Activated CD4-positive, CD25-positive, alpha-beta regulatory T cell (primary cell): ENCODE measurements at places on chromosomes 7 and 10.

DNA sequence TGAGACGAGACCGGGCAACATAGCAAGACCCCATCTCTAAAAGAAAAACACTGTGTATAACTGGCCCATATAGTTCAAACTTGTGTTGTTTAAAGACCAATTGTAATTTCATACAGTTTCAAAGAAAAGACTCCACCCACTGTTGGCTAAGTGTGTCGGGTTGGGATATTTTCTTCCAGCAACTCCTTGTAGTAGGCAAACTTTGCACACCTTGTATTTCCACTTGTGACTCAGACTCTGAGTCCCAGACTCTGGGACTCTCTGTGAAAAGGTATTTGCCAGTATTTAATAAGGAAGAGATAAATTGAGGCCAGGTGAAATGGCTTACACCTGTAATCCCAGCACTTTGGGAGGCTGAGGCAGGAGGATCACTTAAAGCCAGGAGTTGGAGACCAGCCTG is 29.3 kb upstream of the RHBDD2 start:
- no peak for DNase-seq

GRCh38 chr7:118657391-118658005 is 433.0 kb downstream of the ANKRD7 start:
- DNase-seq = no peak

DNA sequence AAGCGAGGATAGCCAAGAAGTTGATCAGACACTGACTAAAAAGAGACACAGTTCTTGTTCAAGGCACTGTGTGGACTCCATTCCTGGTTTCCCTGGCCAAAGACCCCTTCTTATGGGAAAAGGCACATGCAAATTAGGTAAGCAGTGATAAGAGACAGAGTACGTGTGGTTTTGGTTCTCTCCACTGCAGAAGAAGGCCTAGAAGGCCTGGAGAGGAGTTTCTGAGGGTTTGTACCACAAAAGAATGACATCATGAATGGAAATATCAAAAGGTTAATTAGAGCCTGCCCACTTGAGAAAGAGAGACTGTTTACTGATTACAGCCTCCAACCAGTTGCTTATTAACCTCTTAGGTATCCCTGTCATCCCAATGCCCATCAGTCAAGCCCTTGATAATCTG is 137.5 kb downstream of the ZNF365 start:
- DNase-seq = no peak

GRCh38 chr7:18916826-18917225 is 200.6 kb downstream of the TWIST1 start:
- DNase-seq = no peak

DNA sequence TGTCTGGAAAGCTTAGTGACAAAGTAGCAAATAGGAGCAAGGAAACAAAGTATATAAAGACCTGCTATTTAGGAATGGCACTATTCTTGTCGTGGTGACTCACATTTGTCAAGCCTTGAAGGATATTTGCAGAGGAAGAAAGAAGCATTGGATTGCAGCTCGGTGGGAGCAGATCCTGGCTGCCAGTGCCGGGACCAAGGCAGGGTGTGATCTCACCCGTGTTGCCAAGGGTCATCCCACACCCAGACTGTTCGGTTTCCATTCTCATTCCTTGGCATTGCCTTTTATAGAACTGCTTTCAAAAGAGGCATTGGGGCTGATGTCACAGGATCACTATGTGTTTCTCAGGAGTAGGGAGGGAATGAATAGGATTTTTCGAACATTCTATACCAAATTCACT is 176.2 kb downstream of the GALNT17 start:
- no peak for DNase-seq

DNA sequence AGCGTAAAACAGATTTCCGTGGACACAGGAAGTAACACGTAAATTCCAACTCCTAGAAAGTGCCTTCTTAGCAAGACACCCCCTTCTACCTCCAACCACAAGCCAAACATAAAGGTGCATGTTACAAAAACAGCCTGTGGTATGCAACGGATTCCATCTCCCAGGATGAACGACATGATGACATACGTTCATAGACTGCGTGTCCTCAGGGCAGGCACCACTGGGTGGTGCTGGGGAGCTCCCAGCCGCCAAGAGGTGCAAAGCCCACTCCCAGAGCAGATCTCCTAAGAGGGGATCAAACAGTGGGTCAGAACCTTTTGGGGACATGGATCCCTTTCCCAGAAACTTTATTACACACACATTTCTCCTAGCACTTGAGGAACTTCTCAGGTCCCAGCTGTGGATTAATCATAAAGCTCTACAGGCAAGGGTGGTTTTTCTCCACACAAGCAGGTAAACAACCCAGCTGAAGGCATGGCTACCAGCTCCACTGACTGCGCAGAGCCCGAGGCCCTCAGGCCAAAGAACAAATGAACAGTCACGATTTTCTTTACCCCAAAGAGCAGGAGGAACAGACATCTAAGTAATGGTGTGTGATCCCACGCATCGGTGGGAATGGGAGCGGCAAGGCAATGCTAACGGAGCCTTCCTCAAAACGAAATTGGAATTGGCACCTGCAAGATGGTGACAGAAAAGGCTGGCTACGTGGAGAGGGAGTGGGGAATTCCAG is 13.8 kb downstream of the PSAP start:
- no peak for DNase-seq

DNA sequence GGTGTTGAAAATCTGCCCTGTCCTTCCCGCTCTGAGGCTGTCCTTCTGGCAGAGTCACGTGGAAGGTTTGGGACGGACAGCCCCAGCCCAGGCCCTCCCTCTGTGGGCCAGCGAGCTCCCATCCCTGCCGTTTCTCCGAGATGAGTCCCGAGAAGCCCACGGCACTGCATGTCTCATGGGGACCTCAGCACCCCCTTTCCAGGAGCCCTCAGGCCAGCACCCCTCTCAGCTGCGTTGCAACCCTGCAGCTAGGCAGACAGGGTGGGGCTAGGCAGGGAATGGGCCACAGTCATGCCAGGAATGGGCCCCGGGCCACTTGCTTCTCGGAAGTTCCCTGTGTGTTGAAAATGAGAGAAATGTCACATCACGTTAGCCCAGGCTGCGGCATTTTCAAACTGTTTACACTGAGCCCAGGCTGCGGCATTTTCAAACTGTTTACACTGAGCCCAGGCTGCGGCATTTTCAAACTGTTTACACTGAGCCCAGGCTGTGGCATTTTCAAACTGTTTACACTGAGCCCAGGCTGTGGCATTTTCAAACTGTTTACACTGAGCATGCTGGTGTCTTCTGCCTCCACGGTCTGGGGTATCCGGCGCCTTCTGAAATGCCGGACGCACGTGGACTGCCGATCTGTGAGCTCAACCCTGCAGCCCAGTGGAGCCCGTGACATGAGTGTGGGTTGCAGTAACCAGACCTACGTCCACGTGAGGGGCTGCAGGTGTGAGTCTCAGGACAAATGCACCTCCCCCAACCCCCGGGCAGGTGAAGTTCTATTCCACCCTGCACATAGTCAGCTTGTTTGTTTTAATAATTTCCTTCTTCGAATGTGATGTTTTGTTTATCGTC is 42.6 kb downstream of the FAM20C start:
- no peak for DNase-seq

DNA sequence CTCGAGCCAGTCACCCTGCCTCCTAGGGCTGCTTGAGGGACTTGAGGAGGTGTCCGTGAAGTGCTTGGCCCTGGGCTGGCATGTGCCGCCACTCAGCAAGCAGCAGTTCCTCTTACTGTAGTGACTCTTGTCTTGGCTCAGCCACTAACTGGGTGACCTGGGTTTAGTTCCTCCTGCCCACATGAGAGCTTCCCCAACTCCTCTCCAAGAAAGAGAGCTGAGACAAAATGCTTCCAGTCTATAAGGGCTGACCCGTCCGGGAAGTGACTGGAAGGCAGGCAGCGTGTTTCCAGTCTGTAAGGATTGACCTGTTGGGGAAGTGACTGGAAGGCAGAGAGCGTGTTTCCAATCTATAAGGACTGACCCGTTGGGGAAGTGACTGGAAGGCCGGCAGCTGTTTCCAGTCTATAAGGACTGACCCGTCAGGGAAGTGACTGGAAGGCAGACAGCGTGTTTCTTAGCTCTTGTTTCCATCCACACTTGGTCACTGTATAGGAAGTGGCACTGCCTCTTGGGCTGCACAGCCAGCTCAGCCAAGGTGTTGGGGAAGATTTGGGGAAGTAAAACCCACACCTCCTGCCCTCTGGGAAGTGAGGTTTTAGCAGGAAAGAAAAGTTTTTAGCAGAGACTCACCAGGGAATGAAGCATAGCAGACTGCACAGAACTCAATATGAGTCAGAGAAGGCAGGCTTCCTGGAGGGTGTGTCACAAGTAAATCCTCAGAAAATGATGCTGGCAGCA is 53.3 kb upstream of the PPIF start:
- no peak for DNase-seq

- DNase-seq = no peak
Observed at GRCh38 chr10:3213208-3213607, 40.6 kb upstream of the PITRM1 start.

DNA sequence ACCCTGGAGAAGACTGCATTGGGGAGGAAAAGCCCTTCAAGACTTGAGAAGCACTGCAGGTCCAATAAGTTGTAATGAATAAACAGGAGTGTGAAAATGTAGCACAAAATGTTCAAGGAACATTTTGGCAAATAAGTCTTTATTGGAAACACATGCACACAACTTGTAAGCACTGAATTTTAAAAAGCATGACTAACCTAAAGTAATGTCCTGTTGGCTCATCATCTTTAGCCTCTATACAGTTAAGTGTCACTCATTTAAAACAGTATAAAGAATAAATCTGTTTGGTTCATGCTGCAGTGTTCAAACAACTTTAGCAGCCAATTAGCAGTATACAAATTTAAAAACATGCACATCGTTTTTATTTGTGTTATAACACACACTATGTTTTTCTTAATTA is 108.6 kb downstream of the CDK6 start:
- no peak for DNase-seq

GRCh38 chr7:31811650-31812461 is 124.8 kb downstream of the PPP1R17 start:
- no peak for DNase-seq

DNA sequence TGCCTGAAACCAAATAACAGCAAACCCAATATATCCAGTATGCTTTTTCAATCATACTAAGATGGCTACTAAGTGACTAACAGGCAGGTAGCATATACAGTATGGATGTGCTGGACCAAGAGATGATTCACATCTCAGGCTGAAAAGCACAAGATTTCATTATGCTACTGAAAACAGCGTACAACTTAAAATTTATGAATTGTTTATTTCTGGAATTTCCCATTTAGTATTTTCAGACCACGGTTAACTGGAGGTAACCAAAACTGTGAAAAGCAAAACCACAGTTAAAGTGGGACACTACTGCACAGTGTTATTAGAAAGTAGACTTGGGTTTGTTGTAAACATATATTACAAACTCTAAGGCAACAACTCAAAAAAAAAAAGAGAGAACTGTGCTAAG is 91.5 kb downstream of the KMT2C start:
- no peak for DNase-seq

- no peak for DNase-seq
Observed at GRCh38 chr10:3612183-3613001, 172.6 kb downstream of the KLF6 start.

DNA sequence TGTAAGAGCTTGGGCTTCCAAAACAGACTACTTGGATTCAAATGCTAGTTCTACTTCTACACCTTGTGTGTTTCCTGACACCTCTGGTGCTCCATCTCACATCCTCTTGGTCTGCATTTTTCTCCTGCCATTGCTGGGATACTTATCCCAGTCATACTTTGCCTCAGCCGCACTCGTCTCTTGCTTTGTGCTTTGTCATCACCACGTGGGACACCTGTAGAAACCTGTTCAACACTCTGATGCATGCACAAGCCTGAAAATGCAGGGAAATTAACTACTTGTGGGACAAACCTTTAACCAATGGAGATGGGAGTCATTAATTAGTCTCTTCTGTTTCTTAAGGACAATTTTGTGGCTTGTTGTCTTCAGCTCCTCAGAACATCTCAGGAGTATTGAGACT is 94.2 kb upstream of the PHYHIPL start:
- DNase-seq = no peak

GRCh38 chr7:128939861-128940410 is 2.2 kb downstream of the IRF5 start:
- DNase-seq = no peak

DNA sequence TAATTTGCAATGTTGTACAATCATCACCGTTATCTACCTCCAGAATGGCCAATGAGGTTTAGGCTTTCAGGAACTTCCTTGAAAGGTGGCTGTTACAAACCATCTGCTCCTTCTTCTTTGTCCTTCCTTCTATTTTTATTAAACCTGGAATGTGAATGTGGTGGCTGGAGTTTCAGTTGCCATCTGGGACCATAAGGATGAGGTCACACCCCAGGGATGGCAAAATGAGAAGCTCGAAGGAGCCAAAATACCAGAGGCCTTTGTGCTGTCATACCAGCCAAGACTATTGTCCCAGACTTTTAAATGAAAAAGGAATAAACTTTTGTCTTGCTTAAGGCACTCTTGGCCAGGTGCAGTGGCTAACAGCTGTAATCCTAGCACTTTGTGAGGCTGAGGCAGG is 30.9 kb upstream of the LMTK2 start:
- no peak for DNase-seq

DNA sequence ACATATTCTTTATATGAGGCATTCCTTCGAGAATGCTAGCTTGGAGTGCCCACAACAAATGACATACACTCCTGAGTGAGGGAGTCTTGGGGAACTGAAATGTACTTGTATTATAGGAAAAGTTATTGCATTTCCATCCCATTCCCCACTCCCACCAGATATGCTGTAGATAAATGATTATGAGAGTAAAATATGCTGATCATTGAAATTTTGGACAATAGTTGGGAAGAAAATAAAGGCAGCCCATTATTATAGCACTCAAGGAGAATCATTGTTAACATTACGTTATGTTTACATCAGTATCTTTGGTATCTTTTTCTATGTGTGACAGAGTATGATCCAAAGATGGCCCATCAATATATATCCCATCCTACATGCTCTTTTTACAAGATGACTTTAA is 194.4 kb downstream of the GATA3 start:
- DNase-seq = no peak

- no peak for DNase-seq
Observed at GRCh38 chr7:101945034-101945758, 127.8 kb downstream of the CUX1 start.

DNA sequence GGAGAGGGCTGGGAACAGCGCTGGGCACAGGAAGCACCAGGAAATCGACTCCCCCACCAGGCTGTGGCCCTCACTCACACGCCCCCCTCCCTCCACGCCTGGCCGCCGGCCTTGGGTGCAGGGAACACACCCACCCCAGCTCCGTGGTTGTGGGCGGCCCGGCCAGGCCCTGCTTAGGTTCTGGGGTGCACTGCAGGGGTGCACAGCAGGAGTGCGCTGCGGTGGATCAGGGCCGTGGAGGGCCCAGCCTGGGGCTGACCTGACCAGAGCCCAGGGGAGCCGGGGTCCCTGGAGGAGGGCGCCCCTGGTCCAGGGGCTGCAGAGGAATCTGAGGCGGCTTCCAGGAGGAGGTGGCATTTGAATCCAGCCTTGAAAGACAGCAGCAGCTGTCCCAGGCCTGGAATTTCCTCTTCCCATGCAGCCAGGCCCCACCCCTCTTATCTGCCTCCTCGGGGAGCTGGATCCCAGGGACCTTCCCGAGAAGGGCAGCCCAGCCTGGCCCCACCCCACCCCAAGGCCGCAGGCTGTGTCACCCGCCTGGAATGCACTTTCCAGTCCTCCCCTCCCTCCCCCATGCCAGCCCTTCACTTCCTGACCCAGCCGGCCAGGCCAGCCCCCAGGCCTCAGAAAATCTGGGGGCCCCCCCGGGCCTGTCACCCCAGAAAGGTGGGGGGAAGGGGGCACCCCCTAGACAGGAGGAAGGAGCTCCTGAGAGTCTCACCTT is 18.4 kb upstream of the PDGFA start:
- DNase-seq = no peak
